WERI-Rb-1 (cell line): ENCODE measurements at places on chromosomes 3 and 15.

DNA sequence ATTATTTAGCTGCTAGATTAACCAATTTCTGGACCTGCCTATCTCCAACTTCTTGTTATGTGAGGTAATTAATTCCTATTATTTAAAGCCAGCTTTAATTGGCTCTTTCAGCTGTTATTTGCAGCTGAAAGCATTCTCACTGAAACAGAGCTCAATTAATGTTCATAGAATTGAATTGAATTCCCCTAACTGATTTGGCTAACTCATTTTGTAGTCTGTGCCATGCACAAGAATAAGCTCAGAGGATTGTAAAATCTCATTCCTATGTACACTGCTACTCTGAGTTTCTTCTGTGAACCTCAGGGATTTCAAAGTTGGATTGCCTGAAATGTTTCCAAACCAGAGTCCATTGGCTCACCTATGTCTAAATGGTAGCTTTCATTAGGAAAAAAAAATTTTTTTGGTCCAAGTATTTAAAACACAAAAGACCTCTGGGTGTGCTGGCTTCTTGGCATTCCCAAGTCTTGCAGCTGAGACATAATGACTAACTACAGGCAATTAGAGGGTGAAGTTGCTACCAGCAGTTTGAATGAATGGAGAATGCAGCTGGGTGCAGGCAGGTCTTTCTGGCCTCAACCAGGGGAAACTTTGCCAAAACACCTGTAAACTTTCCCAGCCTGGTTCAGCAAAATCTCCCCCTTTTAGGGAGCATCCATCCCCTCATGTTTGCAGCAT lies 134.3 kb downstream of the EDEM1 start:
- DNase-seq, result no peak

DNA sequence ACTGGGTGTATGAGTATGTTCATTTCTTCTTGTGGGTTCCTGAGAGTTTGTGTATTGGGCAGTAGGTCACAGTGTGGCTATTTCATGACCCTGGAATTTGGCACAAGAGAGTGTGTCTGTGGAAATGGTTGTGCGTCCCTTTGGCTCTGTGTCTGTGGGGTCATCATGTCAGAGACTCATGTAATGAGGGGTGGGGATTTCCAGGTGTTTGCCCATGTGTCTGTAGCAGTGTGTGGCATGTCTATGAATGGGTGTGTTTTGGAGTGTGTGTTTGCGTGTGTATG lies 1.3 kb upstream of the GATA2 start:
- DNase-seq, result no peak

GRCh38 chr15:42558739-42559138 lies 10.1 kb downstream of the HAUS2 start:
- no peak for DNase-seq

GRCh38 chr3:171842864-171843518 lies at the start of gene TMEM212:
Gene TMEM212, plus strand, starts transcription at chr3:171843349. Its CDS starts 35 bp downstream, at chr3:171843384.
- DNase-seq, result no peak

- no peak for DNase-seq
These were observed 148.1 kb downstream of the KLHL25 start for GRCh38 chr15:85646538-85647091.

GRCh38 chr3:134028486-134029255 lies 1.1 kb downstream of the SLCO2A1 start:
- DNase-seq, result no peak

- DNase-seq, result no peak
These were observed 25.0 kb downstream of the PIF1 start for GRCh38 chr15:64800476-64800875.

- DNase-seq, result peak; percentile 15
These were observed 38.1 kb upstream of the SPPL2A start for GRCh38 chr15:50803479-50804180.

GRCh38 chr3:20668411-20668810 lies 482.4 kb upstream of the SGO1 start:
- DNase-seq, result peak; percentile 39

DNA sequence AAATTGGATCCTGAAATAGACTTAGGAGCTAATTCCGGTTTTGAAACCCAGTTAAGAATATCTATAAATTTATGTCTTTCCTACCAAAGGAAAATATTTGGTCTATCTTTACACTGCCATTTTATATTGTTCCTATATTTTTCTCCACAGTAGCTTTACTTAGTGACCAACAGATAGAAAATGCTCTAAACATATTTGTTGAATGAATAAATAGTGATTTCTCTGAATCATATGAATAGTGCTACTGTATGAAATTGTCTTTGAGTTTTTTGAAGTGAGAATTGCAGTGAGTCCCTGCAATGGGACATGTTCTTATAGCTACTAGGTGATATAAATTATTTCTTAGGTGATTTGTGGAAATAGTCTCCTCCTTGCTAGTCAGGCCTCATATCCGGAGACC lies 18.5 kb upstream of the EID1 start:
- no peak for DNase-seq
